ENCODE measurements at places on chromosomes 3 and 15.

GRCh38 chr15:73680549-73680948 is 3.6 kb upstream of the CD276 start:
- no peak for DNase-seq

- no peak for DNase-seq
Observed at GRCh38 chr15:41416128-41416741, 660 bp upstream of the RTF1 start.

DNA sequence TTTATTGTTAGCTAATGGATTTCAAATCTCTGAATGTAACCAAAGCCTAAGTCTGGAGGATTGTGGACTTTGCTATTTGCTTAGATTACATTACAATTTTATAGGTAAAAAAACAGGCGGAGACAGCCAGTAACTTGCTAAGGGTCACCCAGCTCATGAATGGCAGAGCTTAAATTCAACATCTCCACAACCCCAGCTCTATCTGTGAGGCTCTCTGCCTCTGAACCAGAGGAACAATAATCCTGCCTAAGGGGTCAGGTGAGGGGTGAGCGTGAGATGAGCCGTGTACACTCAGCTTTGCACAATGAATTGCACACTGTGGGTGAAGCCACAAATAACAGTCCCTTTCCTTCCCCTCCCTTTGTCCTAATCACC is 69.8 kb upstream of the SPATA12 start:
- no peak for DNase-seq

- DNase-seq = no peak
Observed at GRCh38 chr15:96747291-96747690, 416.8 kb downstream of the NR2F2 start.

DNA sequence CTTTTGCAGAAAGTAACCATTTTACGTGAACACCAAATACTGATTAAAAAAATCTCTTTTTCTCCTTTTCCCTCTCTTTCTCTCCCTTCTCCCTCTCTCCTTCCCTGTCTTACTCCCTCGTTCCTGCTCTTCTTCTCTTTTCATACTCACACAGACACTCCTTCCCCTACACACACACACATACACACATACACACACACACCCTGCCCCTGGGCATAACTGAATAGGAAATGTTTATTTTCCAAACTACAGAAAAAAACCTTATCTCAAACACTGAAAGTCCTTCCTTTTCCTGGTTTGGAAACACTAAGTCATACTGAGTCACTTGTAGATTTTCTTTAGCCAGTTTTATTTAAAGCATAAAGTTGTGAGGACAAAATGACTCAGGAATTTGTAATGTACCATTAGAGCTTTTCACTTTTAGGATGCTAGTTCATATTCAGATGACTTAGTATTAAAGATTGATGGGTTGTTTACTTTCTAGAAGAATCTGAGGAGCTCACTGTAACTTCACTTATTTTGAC is 62.4 kb downstream of the MBNL1 start:
- DNase-seq = no peak

GRCh38 chr3:73669260-73669659 is 44.5 kb upstream of the PDZRN3 start:
- DNase-seq = no peak

DNA sequence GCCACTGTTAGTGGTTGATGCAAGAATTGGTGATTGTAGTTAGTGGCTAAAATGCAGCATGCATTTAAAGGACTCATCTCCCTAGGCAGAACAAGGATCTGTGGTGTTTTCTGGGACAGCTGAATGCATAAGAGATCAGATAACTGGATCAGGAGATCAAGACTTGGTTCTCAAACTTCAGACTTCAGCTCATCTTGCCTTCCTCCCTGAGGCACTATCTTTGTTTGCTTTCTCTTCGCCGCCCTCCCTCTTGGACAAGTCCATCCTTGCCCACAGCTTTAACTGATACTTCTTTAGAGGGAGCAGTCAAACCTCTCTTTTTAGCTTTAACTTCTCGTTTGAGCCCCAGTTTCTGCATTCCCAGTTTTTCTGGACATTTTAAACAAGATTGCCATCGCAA is 195.4 kb upstream of the TPRG1 start:
- DNase-seq = no peak

DNA sequence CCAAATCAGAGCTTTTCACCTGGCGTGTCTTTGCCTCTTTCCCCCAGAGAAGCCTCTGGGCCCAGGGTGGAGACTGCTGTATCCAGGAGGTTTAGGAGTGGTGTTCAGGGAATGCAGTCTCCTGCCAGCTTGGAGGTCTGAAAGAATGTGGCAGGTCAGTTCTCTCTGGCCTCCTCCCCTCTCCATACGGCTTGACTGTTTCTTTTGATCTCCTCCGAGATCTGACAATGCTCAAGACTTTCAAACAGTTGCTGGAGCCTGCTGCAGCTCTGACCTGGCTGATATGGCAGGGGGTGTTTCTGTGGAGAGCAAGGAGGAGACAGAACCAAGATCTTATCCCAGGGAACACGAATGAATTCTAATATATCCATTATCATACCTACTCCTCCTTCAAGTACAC is 24.7 kb upstream of the TM4SF4 start:
- DNase-seq = no peak

DNA sequence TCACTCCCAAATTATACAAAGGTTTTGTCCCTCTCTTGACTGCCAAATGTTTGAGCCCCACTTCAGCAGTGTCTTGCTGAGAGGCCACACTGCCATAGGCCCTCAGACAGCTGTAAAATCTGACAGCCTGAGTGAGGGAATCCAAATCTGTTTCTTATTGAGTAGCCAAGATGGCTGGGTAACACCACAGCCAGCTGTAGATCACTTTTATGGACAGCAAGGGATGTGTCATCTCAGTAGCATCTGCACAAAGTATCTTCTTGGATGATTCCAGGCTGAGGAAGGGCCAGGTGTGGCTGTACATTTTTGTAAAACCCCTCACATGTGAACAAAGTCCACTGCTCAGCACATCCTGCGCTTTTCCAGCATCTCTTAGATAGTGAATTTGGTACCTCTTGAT is 237.0 kb upstream of the LRTM1 start:
- no peak for DNase-seq

- no peak for DNase-seq
Observed at GRCh38 chr3:124142389-124142970, 150.6 kb upstream of the ROPN1 start.

GRCh38 chr15:64004056-64004455 is 42.2 kb downstream of the DAPK2 start:
- DNase-seq = no peak

- no peak for DNase-seq
Observed at GRCh38 chr3:119025171-119025795, 9.4 kb downstream of the IGSF11 start.

GRCh38 chr3:66396888-66397287 is 103.9 kb downstream of the LRIG1 start:
- DNase-seq = no peak

- DNase-seq = no peak
Observed at GRCh38 chr3:184631472-184631861, 69.9 kb downstream of the EPHB3 start.

DNA sequence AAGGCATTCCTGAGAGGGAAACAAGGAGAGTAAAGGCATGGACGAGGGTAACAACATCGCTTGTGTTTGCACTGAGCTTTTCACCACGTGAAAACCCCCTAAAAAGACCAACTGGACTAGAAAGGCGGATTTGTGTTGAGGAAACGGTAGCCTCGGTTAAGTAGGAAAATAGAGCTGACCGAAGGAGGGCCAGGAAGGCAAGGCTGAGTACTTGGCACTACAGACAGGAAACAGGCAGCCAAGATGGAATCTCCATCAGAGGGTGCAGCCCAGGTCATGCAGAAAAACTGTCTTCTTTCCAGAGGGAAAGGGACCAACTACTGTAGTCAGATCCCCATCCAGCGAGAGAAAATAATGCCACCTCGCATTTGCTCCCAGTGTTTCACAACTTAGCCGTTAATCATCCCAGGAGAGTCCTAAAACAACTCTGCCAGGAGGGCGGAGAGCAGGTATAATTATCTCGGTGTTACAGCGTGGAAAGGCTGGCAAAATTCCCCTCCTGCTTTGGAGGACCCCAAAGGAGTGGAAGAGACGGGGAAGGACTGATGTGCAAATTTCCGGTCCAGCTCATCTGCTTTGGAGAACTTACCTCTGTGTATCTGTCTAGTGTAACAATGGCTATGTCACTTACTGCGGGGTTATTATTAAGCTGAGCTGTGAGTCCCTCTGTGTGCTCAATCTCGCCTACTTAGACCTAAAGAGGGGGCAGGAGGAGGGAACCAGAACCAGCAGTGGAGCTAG is 77.2 kb downstream of the MYO1E start:
- DNase-seq = no peak

Measured in T-helper 17 cell (primary cell).